ENCODE measurements at places on chromosomes 3 and 15. TPM values are rescaled to one million over a fixed set of nuclear protein-coding genes. Genes with fewer than 3 reads are reported as not detected.

DNA sequence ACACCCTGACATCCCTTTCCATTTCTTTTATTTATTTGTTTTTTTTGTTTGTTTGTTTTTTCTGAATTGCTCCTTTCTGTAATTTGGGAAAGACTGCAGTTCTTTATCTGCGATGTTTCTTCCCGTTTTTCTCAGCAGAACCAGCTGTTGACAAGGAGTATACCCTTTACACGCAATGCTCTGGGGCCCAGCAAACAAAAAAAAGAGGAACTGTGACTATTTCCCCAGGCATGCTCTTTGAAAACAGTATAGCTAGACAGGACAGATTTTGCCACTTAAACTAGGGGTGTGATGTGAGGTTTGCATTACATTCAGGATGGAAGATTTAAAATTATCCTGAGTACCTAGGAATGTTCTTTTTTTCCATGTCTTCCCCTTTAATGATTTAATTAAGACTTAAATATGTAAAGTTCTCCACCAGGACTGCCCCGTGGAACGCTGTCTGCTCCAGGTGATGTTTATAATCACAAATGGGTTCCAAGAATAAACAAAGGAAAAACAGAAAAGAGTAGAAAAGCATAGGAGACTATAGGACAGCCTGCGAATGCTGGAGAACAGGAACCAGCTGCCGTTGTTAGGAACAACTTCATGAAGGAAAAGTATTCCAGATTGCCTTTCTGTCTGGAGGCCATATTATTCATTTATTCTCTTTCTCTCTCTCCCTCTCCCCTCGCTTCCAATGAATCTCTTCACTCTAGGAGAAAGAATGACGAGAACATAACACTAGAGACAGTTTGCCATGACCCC, 43.3 kb downstream of the TGFBR2 start:
- DNase-seq: no peak

DNA sequence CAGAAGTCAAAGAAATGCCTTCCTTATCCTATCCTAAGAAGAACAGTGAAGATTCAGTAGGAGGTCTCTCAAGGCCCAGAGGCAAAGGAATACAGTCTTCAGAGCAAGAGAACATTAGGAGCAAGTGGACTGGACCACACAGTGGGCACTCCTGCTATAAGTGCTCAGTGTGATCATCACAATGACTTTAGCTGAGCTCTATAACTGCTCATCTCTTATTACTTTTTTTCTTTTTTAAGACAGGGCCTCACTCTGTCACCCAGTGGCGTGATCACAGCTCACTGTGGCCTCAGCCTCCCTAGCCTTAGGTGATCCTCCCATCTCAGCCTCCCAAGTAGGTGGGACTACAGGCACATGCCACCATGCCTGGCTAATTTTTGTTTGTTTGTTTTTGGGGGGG, 48.1 kb downstream of the COL8A1 start:
- no peak for DNase-seq

GRCh38 chr3:127260826-127261555, 26.9 kb downstream of the PRR20G start:
- DNase-seq: no peak

GRCh38 chr15:32683906-32684584, 33.8 kb upstream of the GREM1 start:
- no peak for DNase-seq

- no peak for DNase-seq
Observed at GRCh38 chr3:67405193-67405592, 249.2 kb downstream of the SUCLG2 start.

DNA sequence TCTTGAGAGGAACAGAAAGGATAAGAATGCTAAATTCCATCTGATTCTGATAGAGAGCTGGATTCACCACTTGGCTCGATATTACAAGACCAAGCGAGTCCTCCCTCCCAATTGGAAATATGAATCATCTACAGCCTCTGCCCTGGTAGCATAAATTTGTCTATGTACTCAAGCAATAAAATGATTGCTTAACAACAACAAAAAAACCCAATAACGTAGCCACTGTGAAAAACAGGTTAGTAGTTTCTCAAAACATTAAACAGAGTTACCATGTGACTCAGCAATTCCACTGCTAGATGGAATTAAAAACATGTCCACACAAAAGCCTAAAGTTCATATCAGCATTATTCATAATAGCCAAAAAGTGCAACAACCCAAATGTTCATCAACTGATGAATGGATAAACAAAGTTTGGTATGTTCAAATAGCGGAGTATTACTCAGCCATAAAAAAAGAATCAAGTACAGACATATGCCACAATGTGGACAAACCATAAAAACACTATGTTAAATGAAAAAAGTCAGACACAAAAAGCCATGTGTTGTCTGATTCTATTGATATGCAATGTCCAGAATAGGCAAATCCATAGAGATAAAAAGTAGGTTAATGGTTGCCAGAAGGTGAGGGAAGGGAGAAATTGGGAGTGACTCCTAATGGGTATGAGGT, 16.8 kb downstream of the BCL2L10 start:
- no peak for DNase-seq

GRCh38 chr3:52693071-52693470, 7.2 kb downstream of the GNL3 start:
- DNase-seq: no peak

- no peak for DNase-seq
Observed at GRCh38 chr15:79549196-79549595, 117.1 kb downstream of the MINAR1 start.

GRCh38 chr3:16337856-16338540, 73.0 kb downstream of the OXNAD1 start:
- DNase-seq: no peak

DNA sequence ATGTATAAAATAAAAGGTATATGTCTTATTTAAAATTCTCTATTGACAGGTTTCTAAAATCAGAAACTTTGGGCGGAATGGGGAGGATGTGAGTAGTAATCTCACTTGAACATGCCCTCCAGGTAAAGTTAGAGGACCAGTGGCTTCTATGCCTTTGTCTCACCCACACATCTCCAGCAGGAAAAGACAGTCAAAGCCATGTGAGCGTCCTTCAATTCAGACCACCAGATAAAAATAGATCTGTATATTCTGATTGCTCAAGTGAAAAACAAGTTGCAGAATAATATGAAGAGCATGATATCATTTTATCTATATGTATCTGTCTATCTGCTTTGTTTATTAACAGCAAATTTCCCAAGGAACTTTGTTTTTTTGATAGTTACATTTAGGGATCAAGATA, 152.2 kb downstream of the TMCO5A start:
- no peak for DNase-seq

GRCh38 chr15:55879181-55879580, 114.2 kb downstream of the NEDD4 start:
- DNase-seq: no peak

DNA sequence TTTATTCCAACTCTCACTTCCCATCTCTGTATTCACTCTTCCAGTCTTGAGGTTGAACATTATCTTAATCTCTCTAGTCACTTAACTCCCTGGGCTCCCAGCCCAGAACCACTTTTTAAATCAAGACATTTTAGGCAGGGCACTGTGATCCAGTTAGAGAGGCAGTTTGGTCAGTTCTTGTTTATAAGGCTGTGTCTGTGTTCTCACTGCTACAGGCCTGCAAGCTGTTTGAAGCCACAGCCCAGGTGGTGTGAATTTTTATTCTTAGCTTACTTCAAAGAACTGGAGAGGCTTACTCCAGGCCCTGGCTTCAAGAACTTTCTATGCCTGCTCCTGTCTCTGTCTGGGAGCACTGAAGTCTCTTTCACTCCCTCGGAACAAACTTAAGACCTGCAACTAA, 906.1 kb downstream of the CADM2 start:
- no peak for DNase-seq

DNA sequence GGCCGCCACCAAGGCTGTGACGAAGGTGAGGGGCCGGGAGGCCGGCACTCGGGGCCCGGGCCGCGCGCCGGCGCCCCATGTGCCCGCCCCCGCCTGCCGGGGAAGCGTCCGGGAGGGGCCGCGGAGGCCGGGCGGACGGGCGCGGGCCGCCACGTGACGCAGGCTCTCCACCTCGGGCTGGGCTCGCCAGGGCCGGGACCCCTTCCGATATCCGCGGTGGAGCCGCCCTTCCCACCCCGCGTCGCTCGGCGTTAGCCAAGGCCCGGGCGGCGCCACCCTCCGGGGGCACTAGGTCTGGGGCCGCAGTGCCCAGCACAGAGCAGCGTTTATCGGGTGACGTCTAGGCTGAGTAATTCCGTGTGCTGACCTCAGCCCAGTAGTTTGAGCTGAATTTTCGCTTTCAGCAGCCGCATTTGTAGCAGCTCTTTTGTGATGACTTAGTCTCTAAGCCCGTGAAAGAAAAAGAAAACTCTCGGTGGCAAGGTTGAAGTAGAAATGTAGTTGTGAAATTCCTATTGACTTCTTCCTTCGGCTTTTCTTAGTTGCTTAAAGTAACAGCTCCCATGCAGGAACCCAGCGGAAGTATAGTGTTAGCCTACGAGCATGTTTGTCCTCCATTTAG, 885 bp downstream of the CDV3 start:
- DNase-seq: peak; percentile 64

GRCh38 chr3:10315771-10316344, 5.1 kb downstream of the SEC13 start:
- no peak for DNase-seq

GRCh38 chr3:159480046-159480445, 508.6 kb upstream of the IL12A start:
- DNase-seq: no peak

DNA sequence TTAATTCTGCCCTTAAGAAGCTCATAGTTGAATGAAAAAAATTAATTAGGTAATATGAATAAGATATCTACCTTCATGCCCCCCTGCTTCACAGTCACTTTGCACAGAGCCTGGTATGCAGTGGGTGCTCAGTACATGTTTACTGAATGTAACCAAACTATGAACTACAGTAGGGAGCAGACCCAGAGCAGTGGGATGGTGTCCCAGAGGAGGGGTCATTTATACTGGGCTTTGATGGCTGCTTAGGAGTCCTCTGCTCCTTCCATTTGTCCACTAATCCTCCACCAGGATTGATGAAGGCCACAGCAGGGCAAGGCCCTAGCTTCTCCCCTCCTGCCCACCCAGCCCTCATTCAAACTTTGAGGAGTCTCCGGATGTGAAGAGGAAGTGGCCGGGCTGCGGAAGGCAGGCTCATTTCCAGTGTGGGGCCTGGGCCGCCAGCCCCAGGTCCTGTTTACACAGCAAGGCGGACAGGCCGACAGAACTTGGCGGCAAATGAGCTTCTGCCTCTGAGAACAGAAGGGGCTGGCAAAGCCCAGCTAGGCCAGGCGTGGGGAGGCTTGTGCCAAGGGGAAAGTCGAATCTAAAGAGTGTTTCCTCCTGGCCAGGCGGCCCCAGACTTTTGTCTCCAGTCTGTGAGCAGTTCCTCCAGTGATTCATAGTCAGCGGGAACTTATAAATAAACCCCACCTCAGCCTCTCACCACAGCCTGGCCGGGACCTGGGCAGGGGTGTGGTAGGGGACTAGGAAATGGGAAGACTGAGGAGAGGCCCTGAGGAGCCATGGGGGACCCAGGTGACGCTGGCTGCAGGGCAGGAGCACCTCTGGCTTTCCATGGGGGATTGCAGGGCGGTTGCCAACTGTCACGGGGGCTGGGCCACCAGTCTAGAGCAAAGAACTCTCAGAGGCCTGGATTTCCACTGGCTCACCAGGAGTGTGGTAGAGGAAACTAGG, 51.6 kb upstream of the LCTL start:
- peak; percentile 77 for DNase-seq

IL5RA gene
- total RNA-seq: not detected

POC1A gene
- total RNA-seq: 3.6 TPM

CHST2 gene
- total RNA-seq: 8.1 TPM

GOLGA8J gene
- total RNA-seq: not detected

MYRIP gene
- 4.8 TPM for total RNA-seq

COL7A1 gene
- total RNA-seq: 62.9 TPM

CASR gene
- 0.08 TPM for total RNA-seq

PPARG gene
- total RNA-seq: 214 TPM

UQCC5 gene
- total RNA-seq: 27.2 TPM

TIMP4 gene
- total RNA-seq: 16.5 TPM

CFAP20DC gene
- total RNA-seq: 0.18 TPM

CAV3 gene
- not detected for total RNA-seq

MOBP gene
- not detected for total RNA-seq

POLR2H gene
- total RNA-seq: 79.6 TPM

PGBD4 gene
- 1.5 TPM for total RNA-seq

HYAL1 gene
- 9.8 TPM for total RNA-seq

XXYLT1 gene
- total RNA-seq: 19.7 TPM

TGM5 gene
- total RNA-seq: 0.91 TPM

FURIN gene
- total RNA-seq: 41.3 TPM

AADAC gene
- not detected for total RNA-seq

LARP6 gene
- 19.1 TPM for total RNA-seq

AMIGO3 gene
- total RNA-seq: not detected

CCDC54 gene
- not detected for total RNA-seq

Data from ureter (tissue), 1 donor.